ENCODE measurements at places on chromosomes 2 and 18.

DNA sequence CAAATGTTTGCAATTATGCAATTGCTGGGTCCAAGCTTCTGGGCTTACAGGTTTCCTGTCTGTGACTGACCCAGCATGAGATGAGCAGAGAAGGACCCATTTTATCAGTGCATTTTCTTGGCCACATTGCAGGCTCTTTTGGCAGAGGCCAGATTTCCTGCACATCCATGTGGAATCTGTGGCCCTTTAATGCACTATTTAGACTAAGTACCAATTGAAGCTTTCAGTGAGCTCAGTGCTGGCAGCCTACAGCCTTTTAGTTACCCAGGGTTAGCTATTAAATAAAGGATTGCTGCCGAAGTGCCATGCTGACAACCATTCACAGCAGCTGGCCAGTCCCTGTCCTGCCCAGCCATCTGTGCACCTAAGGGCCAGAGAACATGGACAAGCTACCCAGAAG is 165.0 kb downstream of the ANKRD30B start:
- no peak for DNase-seq

DNA sequence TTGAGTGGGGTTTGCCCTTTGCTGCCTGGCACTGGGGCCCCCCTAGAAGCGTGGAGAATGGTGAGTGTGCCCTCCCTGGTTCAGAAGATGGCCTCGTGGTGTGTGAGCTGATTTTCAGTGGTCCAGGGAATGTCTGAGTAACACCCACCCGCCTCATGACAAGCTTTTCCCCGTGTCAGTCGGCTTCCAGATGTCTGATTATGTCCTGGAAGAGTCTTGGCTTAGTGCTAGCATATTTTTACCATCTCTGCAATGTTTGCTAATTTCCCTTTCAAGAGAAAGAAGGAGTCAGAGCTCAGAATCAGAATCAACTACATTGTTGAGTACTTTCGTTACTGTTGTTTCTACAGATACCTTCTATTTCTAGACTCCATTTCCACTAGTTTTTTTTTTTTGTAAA is 214.7 kb downstream of the SEPTIN10 start:
- no peak for DNase-seq

- no peak for DNase-seq
Measured at GRCh38 chr2:116582850-116583249, 1231.6 kb upstream of the DDX18 start.

DNA sequence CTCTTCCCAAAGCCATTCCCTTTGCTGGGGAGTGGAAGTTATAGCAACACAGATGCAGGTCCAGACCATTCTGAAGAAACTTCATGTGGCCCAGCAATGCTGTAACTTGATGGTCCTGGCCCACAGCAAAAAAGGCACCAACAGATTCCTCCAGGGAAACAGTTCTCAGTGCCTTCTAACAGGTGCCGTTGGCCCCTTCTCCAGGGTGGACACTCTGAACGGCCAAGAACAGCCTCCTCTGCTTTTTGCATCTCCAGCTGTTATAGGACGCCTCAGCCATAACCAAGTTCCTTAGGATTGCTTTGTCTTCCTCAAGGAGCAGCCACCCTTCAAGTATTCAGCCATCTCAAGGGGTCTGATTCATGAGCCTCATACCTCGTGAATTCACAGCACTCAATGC is 38.0 kb downstream of the MARCO start:
- DNase-seq: no peak

- no peak for DNase-seq
Measured at GRCh38 chr18:40907842-40908241, 1047.2 kb upstream of the PIK3C3 start.

DNA sequence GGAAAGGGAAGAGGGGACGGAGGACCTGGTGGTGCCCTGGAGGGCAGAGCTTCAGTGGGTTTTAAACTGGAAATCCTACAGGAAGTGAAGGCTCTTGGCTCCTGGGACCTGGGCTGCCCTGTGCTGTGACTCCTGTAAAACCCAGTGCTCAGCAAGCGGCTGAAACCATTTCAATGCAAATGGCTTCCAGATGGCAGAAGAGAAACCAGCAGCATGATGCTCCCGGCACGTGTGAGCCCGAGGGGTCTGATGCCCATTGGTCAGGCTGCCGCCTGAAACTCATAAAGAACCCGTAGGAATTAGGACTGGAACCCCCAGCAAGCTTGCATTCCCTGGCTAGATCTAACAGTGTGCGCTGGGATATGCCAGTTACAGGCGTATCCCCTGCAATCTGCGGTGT is 109.2 kb upstream of the THOC1 start:
- no peak for DNase-seq

DNA sequence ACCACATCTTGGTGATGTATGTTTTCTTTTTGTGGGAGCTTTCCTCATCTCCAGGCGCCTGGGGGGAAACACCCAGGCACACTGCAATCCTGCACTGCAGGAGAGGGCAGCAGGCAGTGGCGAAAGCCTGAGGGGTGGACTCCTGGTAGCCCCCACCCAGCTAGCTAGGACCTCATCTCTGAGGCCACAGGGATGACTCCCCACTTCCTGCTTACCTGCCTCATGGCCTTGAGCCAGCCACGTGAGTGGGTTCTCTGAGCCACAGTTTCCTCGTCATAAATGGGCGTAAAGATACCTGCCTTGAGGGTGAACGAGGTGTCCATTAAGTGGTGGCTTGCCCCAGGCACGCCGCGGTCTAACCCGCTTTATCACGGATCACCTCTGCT is 19.1 kb downstream of the TRAF3IP1 start:
- no peak for DNase-seq
